ENCODE measurements at places on chromosomes 12 and 14.

GRCh38 chr12:29030006-29030405 lies 119.1 kb upstream of the FAR2 start:
- no peak for DNase-seq

DNA sequence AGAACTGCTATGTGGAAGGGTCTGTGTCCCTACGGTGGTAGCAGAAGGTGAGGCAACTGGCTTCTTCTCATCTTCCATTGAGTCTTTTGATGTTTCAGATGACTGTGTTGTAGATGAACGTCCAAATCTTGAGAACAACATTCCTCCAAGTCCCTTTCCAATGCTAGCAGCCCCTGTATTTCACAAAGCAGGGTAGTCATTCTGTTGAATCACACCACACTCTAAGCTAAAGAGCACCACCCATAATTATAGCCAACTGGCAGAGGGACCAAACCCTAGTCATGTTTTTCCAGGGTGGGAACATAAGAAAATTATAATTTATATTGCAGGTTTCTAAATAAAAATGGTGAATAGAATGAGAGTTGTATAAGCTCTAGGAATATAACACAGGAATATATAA lies 98.7 kb downstream of the DDHD1 start:
- DNase-seq = no peak

DNA sequence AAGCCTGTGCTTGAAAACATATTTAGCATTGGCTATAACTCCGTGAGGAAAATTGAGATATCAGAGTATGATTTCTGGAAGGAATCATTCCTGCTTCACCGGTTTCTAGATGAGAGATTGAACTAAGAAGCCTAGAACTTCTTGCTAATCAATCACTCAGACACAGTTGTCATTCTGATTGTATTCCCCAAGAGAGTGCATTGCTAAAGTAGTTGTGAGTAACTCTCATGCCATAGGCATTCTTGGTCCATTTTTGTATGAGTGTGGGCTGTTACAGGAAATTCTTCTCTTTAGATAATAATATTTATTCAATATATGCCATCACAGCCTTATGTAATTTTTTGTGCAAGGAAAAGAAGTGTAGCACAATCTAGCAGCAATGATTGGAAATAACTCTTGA lies 893.3 kb upstream of the MDGA2 start:
- no peak for DNase-seq

DNA sequence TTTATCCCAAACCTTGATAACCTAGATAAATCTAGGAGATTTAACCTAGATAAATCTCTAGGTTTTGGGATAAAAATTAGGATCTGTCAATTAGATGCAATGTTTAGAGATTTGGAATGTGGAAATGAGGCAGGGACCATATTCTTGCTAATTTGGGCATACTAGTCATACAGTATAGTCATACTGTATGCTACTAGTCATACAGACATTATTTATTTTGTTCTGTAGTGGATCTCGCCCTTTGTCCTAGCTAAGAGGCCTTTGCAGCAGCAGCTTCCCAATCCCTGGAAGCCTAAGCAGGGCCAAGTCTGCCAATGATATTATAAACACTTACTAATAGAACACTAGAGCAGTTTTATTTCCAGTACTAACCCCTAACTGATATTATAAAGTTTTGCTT lies 136.4 kb downstream of the CEP128 start:
- peak; percentile 30 for DNase-seq

DNA sequence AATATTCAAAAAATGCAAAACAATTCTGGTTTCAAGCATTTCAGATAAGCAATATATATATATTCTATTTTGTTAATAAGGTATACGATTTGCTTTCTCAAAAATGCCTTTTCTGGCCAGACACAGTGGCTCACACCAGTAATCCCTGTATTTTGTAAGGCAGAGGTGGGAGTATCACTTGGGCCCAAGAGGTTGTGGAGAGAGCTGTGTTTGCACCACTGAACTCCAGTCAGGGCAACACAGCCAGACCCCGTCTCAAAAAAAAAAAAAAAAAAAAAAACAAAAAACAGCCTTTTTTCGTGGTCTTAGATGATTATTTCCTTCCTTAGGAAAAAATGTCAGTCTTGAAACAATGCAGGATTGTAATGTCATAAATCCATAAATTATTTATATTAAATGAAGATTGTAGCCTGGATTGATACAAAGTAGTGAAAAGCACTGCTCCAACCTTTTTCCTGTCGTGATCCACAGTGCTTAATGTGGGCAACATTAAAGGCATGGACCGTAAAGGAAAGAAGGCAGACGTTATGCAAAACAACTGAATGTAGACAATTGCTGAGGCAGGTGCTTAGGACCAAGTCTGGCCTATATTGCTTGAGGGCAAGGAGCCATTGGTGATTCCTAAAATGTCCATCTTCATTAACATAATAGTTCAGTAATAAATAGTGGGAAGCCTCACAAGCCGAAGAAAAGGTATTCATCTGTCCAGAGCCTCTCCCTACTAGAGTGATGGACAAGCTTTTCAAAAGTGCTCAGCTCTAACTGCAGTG lies 36.8 kb downstream of the RAD52 start:
- DNase-seq = no peak

- peak; percentile 43 for DNase-seq
Observed at GRCh38 chr12:114476159-114476558, 70.2 kb upstream of the TBX5 start.

DNA sequence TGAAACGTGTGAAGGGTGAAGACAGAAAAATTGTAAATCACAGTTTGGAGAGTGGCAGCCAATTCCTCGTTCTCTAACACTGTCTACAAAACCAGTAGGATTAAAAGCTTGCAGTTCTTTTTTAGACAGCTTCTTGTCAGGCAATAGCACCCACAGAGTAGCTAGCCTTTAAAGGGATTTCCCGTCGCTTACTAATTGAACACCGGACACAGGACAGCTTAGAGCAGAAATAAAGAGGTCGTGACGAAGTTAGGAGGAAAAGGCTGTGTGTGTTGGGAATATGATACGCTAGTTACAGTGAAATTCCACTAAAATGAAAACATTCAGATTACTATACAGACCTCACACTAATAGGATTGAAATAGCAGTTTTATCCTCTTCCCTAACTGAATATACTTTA lies 149.1 kb upstream of the FLRT2 start:
- no peak for DNase-seq

DNA sequence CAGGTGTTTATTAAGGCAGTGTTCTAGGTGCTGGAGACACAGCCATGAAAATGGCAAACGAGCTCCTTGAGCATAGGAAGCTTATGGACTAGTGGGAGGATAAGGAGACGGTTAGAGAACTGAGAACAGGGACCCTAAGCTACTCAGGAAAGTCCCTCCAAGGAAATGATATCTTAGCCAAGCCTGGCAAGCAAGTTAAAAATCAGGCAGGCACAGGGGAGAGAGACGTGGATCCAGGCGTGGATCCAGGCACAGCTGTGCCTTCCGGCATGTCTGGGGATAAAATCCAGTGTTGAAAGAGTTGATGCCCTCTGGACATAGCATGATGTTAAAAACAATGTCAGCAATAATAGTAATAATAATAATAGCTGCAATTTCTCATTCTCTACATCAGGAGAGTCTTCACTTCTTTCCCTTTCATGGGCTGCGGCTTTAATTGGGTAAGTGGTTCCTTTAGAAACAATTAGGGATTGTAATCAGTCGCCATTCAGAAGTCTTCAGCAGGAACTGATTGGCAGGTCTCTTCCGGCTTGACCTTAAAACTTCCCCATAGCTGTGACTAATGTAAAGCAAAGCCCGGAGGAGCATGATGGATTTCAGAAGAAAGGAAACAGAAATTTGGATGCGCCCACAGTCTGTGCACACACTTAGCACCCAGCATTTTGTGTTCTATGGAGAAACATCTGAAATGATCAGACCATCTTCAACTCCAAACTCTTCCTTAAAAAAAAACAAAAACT lies 230.2 kb downstream of the SLC41A2 start:
- no peak for DNase-seq

GRCh38 chr12:107221913-107222312 lies 128.6 kb upstream of the CRY1 start:
- DNase-seq = no peak

- DNase-seq = no peak
Observed at GRCh38 chr14:38880643-38881524, 222.2 kb downstream of the SEC23A start.

DNA sequence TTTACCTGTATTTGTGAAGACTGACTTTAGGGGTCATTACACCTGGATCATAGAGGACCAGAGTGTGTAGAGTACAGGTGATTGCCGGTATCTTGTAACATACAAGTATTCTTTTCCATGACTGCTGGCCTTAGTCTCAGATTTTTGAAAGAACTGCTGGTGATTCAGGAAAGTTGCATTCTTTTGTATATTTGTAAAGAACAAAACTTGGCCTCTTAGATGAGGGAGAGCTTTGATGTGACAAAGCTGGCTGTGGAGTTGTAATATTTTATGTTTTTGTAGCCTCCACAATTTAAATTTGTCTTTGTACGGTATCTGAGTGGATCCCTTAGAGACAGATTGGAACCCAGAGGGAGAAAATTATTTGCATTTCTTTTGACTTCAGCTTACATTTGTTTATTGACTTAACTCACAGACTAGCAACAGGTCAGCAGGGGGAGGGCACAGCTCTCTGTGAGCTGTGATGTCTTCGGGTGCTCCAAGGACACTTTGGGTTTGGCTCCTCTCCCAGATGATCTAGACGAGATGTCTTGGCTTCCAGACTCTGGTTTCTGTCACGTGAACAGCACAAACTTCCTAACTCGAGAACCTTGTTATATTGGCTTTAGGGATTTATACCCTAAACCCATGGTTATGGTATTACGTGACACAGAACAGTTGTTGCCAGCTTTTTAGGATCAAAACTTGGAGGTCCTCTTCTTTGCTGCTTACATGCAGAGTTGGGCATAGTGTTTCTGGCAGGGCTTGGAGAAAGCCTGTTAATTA lies 65.9 kb downstream of the DAAM1 start:
- DNase-seq = no peak

DNA sequence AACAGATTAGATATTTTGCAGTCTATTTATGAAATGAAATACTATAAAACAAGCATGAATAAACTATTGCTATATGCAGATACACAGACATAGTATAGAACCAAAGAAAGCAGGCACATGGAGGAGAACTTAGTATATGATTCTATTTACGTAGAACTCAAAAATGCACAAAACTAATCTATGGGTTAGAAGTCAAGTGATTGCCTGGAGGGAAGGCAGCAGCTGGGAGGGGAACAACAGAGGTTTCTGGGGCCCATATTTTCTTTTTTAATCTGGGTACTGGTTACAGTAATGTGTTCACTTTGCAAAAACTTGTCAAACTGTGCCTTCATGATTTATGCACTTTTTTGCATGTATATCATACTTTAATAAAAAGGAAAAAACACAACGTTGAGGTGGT lies 202.0 kb downstream of the BCAT1 start:
- no peak for DNase-seq

DNA sequence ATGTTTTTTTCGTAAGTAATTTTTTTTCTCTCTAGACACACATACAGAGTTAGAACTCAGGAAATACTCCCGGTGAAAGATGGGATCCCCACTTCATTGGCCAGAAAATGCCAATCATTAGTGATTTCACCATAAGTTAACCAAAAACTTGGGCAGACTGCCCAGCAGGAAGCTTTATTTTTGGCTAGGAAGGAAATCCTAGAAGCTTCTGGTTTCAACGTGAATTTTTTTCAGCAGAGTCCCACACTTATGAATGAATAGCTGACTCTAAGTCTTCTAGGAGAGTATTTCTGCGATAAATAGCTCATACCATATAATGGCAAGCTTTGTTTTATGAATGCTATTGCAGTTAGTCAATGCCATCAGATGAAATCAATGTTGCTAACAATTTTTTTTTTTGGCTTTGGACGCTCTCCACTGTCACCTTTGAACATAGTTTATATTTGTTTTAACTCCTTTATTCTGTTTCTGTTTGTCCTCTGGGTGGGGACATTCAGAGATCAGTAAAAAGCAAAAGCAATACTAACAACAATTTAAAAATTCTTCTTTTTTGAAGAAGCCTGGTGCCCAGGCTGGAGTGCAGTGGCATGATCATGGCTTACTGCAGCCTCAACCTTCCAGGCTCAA lies 9.5 kb downstream of the PPP1CC start:
- no peak for DNase-seq

DNA sequence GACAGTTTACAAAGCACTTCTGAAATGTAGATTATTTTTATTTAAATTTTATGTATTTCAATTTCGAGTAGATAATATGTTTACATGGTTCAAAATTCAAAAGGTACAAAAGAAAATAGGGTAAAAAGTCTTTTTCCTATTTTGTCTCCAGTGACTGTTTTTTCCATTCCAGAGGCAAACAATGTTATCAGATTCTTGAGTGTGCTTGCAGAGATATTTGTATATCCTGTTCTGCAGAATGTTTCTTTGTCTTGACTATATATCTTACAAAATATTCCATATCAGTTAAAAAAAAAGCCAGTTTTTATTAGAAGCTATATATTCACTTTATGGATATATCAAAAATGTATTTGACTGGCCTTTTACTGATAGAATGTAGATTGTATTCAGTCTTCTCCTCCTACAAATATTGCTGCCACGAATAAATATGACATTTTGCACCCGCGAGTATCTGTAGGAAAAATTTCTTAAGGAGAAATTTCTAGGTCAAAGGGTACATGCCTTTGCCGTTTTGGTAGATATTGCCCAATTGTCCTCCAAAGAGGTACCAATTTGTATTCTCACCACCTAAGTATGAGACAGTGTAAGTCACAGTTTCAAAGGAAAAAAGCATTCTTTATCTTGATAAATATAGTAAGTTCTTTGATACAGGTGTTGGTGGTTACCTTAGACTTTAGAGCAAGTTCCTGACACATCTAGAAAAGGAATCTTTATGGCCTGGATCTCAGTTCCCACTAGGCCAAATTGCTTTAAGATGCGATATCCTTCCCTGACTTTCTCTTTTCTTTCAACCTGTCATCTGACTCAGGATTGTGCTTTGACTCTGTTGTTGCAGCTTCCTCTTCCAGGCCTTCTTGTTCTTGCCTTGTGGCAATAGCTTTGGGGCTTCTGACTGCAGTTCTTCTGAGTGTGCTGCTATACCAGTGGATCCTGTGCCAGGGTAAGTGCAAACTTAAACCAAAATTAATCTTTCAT lies 2.3 kb downstream of the KLRG1 start:
- DNase-seq = no peak

- DNase-seq = peak; percentile 64
Observed at GRCh38 chr12:94326727-94327126, 132.9 kb downstream of the CEP83 start.

DNA sequence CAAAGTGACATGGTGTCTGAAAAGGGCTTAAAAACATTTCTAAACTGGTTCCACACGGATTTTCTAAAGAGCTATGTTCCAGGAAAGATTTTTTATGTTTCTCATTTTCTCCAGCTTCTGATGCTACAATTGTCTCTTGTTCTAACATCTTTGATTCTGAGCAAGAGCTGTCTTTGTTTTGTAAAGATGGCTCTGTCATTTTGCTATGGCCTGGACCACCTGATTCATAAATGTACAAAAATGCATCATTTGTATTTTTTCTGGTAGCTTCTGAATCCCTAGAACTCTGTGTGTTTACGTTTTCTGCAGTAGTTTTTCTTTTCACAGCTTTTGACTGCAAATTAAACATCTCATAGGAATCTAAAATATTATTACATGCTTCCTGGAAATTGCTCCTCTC lies 3.2 kb downstream of the MLH3 start:
- no peak for DNase-seq

All from RKO (cell line).